ENCODE measurements at places on chromosomes 6 and 20.

DNA sequence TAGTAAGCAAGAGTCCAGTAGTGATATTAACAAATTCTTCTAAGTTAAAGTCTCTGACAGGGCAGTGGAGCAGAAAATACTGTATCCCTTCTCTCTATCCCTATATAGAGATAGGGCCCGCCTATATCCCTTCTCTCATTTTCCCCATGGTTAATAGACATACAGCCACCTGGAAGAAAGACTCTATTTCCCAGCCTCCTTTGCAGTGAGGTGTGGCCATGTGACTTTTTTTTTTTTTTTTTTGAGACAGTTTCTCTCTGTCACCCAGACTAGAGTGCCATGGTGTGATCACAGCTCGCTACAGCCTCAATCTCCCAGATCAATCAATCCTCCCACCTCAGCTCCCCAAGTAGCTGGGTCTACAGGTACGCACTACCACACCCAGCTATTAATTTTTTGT lies 16.7 kb upstream of the CDK5RAP1 start:
- no peak for DNase-seq

DNA sequence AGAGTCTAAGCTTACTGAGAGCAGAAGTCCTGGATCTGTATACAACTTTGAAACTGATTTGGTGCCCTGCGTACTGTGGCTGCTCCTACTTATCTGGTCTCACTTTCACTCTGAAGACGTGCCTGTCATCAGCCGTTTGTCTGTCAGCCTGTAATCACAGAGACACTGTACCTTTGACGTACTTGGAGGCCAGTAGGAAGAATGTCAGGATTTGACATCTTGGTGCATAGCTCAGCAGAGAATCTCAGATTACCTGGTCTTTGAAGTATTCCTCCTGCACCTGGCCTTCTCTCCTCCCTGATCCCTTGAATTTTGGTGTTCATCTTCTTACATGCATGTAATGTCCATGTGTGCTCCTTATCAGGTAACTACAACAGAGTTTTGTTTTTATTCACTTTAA lies 37.7 kb downstream of the DSE start:
- DNase-seq: no peak

DNA sequence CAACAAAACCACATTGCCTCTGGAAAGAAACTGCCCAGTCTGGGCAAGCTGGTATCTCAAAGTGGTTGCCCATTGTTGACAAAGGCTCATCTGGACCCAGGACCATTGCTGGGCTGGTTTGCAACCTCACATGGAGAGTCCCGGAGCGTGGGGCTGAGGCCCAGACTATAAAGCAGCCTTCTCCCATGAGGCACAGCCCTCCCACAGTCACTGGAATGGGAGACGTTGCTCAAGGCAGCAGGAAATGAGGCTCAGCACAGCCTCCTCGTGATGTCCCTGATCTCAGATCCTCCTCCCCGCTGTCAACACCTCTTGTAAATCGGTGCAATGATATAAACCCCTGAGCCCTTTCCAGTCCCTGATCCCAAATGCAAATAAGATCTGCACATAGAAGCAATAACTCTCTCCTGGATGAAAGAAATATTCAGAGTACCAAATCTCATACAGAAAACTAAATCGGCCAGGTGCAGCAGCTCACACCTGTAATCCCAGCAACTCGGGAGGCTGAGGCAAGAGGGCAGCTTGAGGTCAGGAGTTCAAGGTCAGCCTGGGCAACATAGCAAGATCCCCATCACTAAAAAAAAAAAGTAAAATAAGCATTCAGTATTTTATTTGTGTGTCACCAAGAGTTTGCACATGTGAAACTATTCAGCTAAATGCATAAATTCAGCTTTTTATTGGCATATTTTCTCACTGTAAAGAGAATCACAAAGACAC lies 103.0 kb upstream of the RREB1 start:
- DNase-seq: no peak

DNA sequence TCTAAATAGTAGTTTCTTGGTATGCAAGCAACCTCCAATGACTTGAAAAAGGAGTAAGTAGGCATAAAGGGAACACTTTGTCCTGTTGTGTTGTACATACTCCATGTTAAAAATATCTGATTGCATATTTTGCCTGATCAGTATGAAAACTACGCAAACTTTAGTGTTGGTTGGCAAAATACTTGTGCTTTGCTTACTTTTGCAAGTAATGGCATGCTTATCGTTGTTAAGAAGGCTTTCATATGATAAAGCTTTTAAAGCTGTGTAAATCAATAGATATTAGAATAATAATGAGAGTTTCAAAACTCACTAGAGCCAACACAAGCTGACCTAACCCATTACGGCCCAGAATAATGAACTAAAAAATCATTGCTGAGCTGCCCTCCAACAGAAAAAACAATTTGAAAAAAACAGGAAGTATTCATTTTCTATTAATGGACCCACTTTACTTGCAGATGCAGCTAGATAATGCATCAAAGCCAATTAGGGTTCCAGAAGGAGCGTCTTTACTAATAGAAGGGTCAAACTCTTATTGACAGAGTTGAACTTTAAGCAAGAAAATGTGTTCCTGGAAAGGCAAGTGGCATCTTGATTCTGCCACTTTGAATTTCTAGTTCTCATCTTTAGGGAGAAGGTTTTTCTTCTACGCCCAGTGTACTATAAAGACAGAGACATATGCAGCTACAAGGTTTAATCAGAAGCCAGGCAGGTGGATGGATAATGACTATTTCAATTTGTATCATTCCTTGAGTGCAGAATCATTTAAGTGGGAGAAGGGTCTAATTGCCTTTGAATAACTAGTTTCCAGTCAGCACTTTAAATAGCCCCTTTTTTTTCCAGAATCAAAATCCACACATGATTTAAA lies 82.2 kb downstream of the SNAP25 start:
- no peak for DNase-seq

GRCh38 chr20:2799688-2800520 lies 523 bp downstream of the CPXM1 start:
- DNase-seq: peak; percentile 15

GRCh38 chr20:18639501-18639979 lies 51.7 kb downstream of the DTD1 start:
- no peak for DNase-seq

DNA sequence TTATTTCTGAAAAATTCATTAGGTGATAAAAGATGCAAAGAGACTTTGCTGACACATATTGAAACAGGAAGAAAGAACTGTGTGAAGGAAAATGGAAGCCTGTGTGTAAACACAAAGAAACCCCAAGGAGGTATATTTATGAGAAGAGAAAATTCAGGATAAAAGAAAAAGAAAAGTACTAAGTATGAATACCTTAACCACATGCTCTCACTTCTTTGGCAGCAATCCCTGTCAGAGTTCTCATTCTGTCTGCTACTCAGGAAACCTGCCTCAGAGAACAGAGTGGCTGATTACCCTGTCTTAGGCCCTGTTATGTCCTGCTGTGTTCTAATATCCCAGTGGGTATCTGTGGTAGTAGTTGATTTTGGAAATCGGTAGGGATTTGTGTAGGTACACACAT lies 457.9 kb downstream of the TBC1D32 start:
- DNase-seq: no peak

DNA sequence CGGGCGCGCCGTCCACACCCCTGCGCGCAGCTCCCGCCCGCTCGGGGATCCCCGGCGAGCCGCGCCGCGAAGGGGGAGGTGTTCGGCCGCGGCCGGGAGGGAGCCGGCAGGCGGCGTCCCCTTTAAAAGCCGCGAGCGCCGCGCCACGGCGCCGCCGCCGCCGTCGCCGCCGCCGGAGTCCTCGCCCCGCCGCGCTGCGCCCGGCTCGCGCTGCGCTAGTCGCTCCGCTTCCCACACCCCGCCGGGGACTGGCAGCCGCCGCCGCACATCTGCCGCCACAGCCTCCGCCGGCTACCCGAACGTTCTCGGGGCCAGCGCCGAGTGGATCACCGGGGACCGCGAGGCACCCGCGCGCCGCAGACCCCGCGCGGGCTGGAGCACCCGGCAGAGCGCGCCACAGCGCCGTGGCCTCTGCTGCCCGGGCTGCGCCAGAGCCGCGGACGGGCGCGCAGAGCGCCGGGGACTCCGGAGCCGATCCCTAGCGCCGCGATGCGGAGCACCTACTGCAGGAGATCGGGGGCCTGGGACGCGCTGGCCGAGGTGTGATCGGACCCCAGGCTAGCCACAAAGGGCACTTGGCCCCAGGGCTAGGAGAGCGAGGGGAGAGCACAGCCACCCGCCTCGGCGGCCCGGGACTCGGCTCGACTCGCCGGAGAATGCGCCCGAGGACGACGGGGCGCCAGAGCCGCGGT lies at the start of gene BMP2:
TSS of gene BMP2 (plus strand) at position 151 of the 692 bp plus-strand sequence. CDS start 2,441 bp downstream, outside the sequence.
- DNase-seq: no peak

DNA sequence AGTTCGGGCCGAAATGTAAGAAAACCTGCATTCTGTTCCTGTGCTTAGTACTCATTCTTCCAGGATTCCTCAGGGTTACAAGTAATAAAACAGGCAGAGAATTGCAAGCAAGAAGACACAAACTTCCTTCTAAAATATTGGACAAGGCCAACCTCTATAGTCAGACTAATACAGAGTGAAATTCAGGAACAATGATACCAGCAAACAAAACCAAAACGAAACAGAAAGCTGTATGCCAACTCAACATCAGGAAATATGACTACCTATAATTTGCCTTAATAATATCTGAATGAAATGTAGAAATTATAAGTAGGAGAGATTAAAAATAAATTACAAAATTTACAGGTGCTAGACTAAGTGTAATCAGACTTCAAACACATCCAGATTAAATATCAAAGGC lies 238.8 kb downstream of the HIVEP2 start:
- no peak for DNase-seq

GRCh38 chr6:1962201-1962600 lies 283.2 kb downstream of the GMDS start:
- DNase-seq: no peak

GRCh38 chr6:127352524-127352923 lies 9.1 kb upstream of the ECHDC1 start:
- no peak for DNase-seq

- DNase-seq: no peak
These were observed 474.7 kb downstream of the EPM2A start for GRCh38 chr6:145260484-145261175.

GRCh38 chr20:51431321-51431720 lies 111.2 kb downstream of the NFATC2 start:
- DNase-seq: no peak

DNA sequence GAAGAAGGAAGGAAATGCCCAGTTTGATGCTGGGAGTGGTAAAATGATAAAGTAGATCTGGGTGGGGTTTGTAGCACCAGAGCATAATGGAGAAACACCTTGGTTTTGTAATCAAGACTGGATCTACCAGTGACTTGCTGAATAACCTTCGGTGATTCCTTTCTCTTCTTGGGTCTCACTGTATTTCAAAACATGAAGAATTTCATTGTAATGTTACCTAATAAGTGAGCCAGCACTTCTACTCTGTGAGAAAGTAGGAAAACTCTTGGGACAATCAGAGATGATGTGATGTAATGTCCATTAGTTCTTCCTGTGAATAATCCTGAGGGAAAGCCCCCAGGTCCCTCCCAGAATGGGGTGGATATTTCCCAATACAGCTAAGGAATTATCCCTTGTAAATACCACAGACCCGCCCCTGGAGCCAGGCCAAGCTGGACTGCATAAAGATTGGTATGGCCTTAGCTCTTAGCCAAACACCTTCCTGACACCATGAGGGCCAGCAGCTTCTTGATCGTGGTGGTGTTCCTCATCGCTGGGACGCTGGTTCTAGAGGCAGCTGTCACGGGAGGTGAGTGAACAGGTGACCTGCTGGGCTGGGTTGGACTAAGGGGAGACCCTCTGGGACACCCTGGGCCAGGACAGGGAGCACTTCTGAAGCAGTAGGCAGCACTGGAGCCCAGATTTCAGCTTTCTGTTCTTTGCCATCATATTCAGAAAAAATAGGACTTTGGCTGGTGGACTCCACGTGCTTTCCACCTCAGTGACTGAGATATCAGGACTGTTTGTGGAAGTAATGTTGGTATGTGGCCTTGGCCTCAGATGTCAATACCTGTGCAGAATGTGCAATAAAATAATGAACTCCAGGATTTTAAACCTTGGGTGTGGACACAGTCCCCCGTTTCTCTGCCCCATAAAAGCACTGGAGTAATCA lies at the start of gene PI3:
TSS of gene PI3 (plus strand) at position 469 of the 931 bp plus-strand sequence. CDS start at position 490, 21 bp downstream.
- DNase-seq: no peak

DNA sequence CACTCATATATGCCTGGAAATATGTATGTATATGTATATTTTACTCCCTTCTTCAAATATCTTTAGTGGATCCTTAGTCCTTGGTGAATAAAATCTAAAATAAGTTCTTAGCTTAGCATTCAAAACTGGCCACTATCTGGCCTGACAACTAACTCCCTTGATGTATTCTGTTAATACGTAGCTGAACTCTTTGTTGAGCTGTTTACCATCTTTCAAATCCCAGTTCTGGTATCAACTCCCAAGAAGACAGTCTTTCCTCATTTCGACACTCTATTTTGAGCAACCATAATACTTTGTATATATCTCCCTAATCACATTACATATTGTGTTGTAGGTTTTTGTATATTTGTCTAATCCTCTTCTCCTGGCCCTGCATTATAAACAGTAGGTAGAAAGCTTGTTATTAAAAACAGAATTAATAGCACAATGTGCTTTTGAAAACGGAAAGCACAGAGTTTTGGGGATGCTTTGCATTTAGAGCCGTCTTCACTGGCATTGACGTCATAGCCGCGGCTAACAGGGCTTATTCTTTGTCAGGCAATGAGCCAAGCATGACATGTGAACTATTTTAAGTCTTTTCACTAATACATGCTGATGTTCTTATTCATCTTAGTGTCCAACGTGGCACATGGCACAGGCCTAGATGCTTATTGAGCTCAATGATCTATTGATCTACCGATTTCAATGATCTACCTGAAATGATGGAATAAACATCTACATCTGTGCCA lies 47.2 kb upstream of the CCN2 start:
- no peak for DNase-seq

GRCh38 chr6:28351087-28351486 lies 1.3 kb downstream of the ZKSCAN3 start:
- no peak for DNase-seq

DNA sequence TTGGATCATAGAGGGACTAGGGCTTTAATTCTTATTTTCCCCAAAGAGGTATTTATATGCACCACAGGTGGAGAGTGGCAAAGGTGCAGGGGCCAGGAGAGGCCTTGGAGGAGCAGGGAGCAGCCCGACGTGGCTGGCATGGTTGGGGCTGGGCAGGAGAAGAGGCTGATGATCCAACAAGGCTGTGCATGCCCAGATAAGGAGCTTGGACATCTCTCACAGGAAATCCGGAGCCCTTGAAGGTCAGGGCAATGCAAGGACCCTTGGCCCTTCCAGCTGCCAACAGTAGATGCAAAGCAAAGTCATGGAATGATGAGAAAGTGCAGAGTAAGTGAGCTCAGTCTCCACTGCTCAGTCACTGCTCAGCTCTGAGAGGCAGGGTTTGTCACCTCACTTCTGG lies 39.9 kb upstream of the SIRT5 start:
- DNase-seq: no peak

All from DMS79 (cell line).